ENCODE measurements at places on chromosomes 5 and 9.
A peak's percentile ranks its signal among the peaks of the same experiment; 100 is the strongest.

GRCh38 chr5:166505067-166505466, 1786.4 kb upstream of the WWC1 start:
- DNase-seq: no peak

DNA sequence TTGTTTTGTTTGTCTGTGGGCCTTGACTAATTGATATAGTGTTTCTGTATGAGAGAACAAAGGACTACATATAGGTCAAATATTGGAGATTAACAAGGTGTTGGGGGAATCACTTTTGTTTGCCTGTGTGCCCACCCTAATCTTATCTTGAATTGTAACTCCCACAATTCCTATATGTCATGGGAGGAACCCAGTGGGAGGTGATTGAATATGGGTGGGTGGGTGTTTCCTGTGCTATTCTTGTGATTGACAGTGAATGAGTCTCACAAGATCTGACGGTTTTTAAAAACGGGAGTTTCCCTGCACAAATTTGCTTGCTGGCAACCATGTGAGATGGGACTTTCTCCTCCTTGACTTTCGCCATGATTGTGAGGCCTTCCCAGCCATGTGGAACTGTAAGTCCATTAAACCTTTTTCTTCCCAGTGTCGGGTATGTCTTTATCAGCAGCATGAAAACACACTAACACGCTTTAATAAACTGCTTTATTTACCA, 64.9 kb upstream of the HSPB3 start:
- DNase-seq: no peak

DNA sequence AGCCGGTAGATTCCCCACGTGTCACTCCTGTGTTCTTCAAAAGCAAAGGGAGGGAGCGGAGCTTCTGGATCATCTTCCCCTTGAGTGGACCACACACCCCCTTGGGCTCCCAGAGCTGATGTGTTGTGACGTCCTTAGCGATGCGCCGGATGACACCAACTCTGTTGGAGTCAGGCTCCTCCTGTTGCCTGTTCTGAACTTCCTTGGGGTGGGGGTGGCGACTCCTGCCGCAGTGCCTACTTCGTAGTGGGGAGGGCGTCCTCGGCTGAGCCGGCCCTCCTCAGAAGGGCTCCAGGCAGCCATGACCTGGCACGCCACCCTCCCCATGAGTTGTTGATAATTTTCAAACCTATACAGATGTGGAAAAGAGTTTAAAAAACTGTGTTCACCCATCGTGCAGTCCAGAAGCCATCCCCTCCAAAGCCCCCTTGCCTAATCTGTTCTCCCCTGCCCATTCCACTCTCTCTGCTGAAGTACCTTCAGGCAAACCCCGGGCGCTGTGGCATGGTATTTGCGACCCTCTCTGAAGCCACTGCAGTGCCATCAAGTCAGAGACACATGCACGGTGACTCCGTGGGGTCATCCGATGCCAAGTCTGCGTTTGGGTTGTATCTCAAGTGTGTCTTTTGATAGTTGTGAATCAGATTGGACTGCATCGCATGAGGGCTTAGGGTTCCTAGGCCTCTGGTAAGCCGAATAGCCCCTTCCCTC, 16.7 kb downstream of the EXOC3 start:
- no peak for DNase-seq

GRCh38 chr9:84266087-84266561, 74.4 kb downstream of the SLC28A3 start:
- DNase-seq: no peak

- no peak for DNase-seq
Observed at GRCh38 chr5:53030893-53031292, 41.7 kb downstream of the ITGA2 start.

DNA sequence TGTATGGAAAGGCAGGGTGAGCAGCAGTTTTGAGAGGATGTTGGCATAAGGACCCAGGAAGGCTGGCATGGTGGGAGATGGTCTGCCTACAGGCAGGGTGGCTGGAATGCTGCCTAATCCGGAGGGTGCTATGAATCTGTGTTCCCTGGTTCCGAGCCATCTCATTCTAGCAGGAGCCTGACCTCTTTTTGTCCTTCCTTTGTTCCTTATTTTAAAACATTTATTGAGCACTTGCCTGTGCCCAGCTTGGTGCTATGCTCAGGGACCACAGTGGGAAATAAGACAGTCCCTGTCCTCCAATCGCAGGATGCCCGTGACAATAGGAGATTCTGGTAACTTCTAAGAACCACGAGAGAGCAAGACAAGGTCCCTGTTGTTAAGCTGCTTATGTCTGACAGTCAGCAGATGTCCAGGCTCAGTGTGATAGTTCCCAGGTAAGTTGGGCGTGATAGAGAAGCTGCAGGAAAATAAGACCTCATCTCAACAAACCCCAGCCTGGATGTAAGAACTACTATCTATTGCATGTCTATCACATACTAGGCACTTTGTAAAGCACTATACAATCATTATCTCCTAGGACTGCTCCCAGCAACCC, 9.1 kb upstream of the ZBTB34 start:
- DNase-seq: no peak

GRCh38 chr5:172926796-172927195, 32.4 kb upstream of the RPL26L1 start:
- no peak for DNase-seq

- DNase-seq: no peak
Observed at GRCh38 chr5:143680672-143681259, 131.2 kb upstream of the HMHB1 start.

GRCh38 chr5:114838937-114839336, 330.8 kb downstream of the TRIM36 start:
- DNase-seq: no peak

GRCh38 chr5:111461255-111461671, 51.1 kb downstream of the STARD4 start:
- no peak for DNase-seq

- DNase-seq: no peak
Observed at GRCh38 chr5:43152946-43153345, 32.2 kb downstream of the ZNF131 start.

DNA sequence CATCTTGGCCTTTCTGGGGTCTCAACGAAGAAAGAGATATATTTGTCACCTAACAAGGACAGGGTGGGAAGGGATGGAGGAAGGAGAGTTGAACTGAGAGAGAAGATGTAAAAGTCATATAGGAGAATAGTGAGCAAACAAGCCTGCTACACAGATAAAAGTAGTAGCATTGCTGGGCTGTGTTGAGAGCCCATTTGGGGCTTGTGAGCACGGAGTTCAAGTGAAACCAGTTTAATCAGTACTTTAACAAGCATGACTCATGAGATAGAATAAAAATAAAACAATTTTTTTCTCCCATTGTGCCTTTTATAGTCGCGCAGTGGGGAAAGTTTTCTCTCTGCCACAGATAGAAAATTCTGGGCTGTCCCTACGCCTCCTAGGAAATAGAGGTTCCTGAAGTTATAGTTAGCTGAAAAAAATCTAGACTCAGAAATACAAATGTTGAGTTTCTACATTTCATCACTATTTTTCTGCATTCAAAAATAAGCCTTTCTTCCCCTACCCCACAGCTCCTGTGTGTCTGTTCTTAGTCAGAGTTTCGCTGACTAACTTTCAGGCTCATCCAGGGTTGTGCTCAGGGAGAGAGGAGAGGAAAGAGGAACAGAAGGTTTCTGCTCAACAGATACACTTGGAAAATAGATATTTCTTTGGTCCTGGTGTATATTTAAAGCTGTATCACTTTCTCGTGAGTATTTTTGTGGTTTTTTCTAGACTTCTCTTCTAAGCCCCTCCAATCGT, 395.8 kb upstream of the ADAMTSL1 start:
- DNase-seq: no peak

GRCh38 chr9:31302620-31303418, 1081.6 kb upstream of the ACO1 start:
- DNase-seq: no peak

- no peak for DNase-seq
Observed at GRCh38 chr9:8857068-8857925, 1057.7 kb upstream of the DMAC1 start.

GRCh38 chr5:143524338-143524945, 121.0 kb upstream of the NR3C1 start:
- DNase-seq: no peak

DNA sequence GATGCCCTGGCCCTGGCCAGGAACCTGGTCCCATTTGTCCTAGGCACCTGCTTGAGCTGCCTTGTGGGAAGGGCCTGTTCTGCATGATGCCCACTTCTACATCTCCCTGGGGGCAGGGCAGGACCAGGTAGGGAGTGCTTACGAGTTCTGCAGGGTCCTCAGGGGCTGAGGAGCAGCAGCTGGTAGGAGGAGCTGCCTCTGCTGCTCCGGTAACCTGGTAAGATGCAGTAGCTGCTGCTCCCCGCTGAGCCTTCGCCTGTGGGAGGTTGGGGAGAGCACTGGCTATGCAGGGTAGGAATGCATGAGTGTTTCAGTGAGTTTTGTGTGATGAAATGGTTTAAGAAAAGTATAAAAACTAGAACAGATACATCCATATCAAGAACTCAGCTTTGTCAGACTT, 13.6 kb downstream of the LRRC8A start:
- no peak for DNase-seq

- DNase-seq: no peak
Observed at GRCh38 chr5:17258431-17258830, 41.0 kb downstream of the BASP1 start.

DNA sequence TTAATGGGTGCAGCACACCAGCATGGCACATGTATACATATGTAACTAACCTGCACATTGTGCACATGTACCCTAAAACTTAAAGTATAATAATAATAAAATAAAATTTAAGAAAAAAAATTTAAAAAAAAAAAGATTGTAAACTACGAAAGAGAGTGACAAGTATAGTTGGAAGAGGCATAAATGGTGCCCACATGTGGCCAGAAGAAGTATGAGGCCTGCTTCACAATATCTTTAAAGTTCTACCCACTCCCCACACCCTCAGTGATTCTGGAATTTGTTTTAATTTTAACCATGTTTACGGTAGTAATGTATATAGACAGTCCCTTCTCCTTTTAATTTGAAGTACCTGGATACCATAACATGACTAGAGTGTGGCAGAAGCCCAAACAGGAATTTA, 172.7 kb downstream of the CHSY3 start:
- no peak for DNase-seq

- peak; percentile 9 for DNase-seq
Observed at GRCh38 chr5:68884883-68885282, 208.9 kb upstream of the SLC30A5 start.

DNA sequence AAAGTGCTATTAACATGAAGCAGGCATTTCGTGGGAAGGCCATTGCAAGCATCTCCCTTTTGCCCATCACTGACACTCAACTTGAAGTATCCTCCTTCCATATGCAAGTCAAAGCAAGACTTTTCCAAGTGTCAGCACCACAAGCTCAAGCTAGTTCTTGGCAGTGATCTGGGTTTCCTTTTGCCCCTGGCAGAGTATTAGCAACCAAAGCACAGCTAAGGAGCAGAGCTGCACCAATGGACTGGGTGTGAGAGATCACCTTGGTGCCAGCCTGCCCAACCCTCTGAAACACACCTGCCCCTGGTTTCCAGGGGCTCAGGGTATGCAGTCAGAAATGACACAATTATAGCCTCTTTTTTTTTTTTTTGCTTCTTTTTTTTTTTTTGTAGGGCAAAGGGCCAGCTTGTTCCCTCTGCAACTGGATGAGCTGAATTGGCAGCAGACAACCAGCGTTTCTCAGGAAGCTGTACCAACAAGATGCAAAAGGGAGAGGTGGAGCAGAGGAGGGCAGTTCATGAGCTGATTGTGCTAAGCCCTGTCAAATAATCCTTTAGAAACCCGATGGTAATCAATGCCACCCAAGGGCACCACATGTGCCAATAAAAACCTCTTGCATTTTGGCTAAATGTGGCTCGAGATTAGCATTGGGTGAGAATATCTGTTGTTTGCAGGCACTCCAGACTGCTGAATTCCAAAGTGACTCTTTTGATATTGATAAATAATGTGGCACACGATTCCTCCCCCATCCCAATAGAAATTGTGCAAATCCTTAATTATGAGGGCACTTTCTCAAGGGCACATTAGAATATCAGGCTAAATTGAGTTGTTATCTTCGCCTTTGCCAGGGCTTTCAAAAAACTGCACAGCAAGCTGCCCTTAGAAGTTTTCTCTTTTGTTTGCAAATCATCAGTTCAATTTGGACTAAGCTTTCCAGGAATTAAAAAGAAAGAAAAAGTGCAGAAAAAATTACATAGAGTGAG, 192.4 kb downstream of the GAS1 start:
- DNase-seq: no peak

- no peak for DNase-seq
Observed at GRCh38 chr5:30781643-30782042, 411.8 kb upstream of the CDH6 start.

DNA sequence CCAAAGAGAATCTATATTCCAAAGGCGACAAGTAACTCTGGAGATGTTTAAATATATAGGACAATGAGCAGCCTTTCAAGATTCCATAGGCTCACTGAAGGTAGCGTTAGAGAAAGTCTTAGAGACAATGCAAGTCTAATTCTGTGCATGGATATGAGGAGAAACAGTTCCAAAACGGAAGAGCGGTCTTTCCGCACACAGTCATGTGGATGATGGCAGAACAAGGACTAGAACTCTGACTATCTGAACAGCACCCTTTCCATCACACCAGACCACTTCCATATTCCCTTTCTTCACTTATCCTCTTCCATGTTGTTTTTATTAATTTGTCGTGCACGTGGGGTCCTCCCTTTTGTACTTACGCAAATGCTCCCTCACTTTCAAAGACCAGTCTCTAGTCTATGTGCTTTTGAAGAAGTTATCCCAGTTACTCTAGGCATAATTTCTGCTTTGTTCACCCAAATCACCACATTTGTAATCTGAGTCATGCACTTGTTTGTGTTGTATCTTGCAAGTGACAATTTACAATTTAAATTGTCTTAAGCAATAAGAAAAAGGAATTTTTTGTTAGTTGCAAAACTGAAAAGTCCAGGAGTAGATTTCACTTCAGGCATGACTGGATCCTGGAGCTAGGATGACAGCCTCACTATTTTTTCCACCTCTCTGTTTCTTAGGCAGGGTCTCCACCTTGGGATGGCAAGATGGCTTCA, 116.0 kb upstream of the ADRA1B start:
- no peak for DNase-seq

GRCh38 chr9:135705376-135705775, 3.4 kb downstream of the KCNT1 start:
- no peak for DNase-seq

- peak; percentile 66 for DNase-seq
Observed at GRCh38 chr9:87787735-87788134, 61.8 kb downstream of the CTSL start.

GRCh38 chr9:4986296-4986695, 1.2 kb downstream of the JAK2 start:
- DNase-seq: no peak

- no peak for DNase-seq
Observed at GRCh38 chr9:80796632-80797031, 892.7 kb downstream of the TLE1 start.

GRCh38 chr5:125023673-125024072, 277.2 kb upstream of the ZNF608 start:
- DNase-seq: no peak
